ENCODE measurements at places on chromosomes 7 and 10.

GRCh38 chr10:27068217-27068891, 31.9 kb downstream of the ANKRD26 start:
- no peak for DNase-seq

- no peak for DNase-seq
Measured at GRCh38 chr10:124237282-124237961, 144.0 kb upstream of the CHST15 start.

- DNase-seq, result no peak
Measured at GRCh38 chr10:97445357-97445721, 467 bp downstream of the EXOSC1 start.

DNA sequence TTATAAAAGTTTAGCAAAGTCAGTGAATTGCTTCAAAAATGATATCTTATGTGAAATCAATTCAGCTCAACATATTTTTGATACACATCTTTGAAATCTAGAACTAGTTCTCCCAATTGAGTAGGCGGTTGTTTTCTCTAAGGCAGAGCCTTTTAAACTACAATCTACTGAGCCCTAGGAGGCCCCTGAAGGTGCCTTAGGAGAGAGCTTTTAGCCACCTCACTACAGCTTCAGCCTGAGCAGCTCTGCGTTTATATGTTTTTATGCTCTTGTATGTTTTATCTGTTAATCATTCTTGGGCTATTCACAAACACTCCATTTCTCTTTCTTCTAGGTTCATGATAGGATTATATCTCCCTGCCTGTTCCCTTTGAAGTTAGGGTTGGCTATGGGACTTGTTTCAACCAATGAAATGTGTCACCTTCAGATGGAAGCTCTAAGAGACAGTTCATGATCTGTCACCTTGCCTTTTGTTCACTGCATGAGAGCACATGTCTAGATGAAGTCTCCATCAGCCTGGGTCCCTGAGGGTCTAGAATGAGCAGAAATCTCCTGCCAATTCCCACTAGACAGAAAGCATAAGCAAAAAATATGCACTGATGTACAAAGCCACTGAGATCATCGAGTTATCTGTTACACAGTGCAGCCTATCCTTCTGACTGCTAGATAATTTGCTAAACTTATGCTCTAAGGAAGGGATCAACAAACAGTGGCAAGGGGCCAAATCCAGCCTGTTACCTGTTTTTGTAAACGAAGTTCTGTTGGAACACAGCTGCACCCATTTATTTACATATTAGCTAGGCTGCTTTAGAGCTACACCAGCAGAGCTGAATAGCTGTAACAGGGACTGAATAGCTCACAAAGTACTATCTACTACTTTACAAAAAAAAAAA, 128.5 kb upstream of the CDK1 start:
- no peak for DNase-seq

GRCh38 chr7:24560772-24561171, 12.5 kb upstream of the PALS2 start:
- DNase-seq, result peak; percentile 11

GRCh38 chr10:30857803-30858202, 173.9 kb downstream of the ZNF438 start:
- no peak for DNase-seq

GRCh38 chr10:241966-242643, 106.8 kb downstream of the ZMYND11 start:
- no peak for DNase-seq

- DNase-seq, result peak; percentile 19
Measured at GRCh38 chr10:102776779-102777456, 33.2 kb downstream of the WBP1L start.

- DNase-seq, result peak; percentile 86
Measured at GRCh38 chr10:102072673-102073527, 7.8 kb downstream of the HPS6 start.

DNA sequence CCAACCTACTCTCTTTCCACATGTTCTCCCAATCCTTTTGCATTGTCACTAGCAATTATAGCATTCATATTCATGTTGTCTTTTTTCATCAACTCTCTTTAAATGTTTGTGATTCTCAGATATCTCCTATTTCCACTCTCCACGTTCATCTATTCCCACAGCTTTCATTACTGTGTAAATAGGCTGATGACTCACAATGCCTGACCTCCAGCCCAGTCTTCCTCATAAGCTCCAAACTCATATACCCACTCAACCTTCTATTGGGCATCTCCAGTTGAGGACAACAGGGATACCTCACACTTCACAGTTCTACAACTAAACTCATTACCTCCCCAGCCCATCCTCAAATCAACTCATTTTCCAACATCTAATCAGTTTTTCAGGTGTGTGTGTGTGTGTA, 194.1 kb downstream of the DGKI start:
- DNase-seq, result no peak

DNA sequence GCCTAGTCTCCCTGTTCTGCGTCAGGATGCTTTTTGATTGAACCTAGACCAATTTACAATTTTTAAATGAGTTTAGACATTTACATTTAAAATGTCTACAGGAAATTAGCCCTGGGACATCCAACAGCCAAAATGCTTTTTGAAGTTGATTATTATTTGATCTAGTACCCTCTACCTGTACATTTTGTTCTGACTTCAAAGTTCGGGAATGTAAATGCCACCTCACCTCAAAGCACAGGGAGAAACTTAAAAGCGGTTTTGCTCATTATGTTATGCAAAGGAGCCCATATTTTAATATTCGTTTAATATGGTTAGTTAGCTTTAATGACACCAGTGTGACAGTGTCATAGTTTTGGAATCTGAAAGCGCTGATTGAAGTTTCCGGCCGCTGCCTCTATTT, 80.1 kb upstream of the FAM204A start:
- DNase-seq, result no peak

GRCh38 chr7:95253986-95254385, 70.3 kb downstream of the PON1 start:
- no peak for DNase-seq

GRCh38 chr10:109200646-109201045, 722.7 kb downstream of the XPNPEP1 start:
- DNase-seq, result no peak

DNA sequence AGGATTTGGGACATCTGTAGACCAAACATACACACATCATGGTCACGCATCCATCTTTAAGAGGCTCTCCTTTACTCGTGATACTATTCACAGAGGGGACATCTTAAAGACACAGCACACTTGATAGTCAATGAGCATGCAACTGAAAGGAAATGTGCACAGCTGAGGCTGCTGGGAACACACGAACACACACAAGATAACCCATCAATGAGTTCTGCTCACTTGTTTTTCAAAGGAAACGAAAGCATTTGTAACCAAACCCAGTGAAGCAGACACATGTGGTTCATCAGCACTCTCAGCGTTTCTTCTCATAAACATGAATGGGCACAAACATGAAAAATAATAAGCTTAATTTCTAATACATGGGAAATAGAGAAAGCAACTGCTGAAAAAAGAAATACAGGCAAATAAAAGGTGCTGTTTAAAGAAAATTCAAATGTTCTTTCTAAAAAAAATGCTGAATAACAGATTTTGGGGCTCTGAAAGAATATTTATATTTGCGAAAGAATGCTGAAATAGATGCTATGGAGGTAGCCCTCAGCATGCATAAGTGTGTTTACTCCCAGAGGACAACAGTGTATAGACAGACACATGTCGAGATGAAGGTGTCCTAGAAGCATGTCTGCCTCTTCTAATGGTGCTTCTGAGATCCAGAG, 59.7 kb upstream of the LAMB4 start:
- no peak for DNase-seq

DNA sequence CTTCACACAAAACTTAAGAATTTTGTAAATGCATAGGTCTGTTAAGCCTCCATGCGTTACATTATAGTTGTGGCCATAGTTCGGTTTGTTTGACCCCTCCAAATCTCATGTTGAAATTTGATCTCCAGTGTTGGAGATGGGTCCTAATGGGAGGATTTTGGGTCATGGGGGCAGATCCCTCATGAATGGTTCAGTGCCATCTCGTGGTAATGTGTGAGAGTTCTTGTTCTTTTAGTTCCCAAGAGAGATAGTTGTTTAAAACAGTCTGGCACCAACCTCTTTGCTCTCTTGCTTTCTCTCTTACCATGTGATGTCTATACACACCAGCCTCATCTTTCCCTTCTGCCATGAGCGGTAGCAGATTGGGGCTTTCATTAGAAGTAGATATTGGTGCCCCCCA, 264.3 kb downstream of the TCF7L2 start:
- DNase-seq, result no peak

- no peak for DNase-seq
Measured at GRCh38 chr10:104293011-104293410, 24.0 kb downstream of the GSTO2 start.

- DNase-seq, result no peak
Measured at GRCh38 chr7:102978284-102978683, 65.5 kb downstream of the LRRC17 start.
